ENCODE measurements at places on chromosomes 3 and 15.

- no peak for DNase-seq
Observed at GRCh38 chr3:149586871-149587270, 71.0 kb downstream of the WWTR1 start.

- DNase-seq: no peak
Observed at GRCh38 chr15:93340406-93340805, 251.4 kb upstream of the RGMA start.

GRCh38 chr3:62999158-62999557 lies 123.9 kb upstream of the CADPS start:
- no peak for DNase-seq

DNA sequence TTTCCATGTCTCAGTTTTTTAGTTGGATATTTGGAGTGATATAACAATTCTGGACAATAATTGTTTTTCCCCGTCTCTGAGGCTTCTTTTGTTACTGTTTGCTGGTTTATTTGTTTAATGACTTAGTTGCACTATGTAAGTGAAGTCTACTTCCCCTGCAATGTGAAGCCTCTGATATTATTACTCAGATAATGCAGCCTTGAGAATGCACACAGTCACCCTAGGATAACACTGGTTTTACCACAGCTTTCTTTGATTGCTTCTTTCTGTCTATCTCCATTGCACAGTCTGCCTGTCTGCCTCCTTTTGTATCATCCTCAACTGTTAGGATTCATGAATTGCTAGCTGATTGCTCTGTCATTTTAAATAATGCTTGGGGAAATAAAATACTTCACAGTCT lies 208.7 kb upstream of the ROBO1 start:
- DNase-seq: no peak

DNA sequence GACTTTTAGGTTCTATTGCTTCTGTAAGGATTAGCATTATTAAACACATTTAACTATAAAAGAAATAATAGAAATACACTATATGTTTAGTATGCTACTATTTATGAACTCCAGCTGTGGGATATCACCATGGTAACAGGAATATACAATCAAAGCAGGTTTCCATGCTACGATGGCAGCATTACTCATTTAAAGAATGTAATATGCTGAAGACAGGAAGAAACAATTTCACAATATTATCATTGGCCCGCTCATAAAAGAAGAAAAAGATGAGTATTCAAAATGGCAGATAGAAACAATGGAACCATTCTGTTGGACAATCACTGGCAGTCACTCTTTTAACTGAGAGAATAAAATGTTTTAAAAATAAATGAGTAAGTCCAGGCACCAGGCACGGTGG lies 153.4 kb downstream of the CBLB start:
- DNase-seq: no peak

DNA sequence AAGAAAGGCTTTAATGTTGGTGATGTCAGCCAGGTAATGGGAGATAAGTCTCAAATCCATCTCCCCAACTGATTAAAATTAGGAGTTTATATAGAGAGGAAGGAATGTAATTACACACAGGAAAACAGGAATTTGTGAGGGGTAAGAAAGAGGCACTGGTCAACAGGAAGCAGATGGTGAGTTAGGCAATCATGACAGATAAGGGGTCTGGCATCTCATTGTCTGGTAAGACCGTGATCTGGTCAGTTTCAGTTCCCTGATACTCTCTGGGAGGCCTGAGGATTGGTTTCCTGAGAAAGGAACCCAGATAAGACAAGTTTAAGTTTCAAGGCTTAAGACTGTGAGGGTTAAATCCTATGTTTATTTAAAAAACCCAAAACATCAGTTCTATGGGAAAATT lies 414.7 kb upstream of the ARRDC4 start:
- no peak for DNase-seq

DNA sequence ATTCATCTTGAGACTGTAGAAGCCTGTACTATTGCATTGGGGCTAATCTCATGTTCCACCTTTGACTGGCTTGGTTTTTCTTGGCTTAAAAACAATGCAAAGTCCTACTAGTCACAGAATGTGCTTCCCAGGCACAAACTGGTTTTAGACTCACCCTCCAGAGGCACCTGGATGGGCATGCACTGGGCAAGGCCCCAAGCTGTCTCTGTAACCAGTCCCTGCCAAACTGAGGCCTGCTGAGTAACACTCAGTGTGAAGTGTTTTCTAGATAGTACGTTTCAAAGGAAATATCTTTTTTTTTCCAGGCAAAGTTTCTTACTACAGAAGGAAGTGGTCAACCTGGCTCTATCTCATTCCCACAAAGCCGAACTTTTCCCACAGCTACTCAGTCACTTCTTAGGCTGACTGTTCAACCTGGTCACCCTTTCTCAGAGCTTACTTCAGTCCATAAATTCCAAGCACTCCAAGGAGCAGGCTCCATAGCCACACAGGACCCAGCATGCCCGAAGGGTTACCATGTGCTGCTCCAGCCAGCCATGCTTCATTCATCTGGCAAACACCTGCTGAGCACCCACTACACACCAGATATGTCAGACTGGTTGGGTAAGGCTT lies 57.4 kb downstream of the NPTN start:
- DNase-seq: no peak

DNA sequence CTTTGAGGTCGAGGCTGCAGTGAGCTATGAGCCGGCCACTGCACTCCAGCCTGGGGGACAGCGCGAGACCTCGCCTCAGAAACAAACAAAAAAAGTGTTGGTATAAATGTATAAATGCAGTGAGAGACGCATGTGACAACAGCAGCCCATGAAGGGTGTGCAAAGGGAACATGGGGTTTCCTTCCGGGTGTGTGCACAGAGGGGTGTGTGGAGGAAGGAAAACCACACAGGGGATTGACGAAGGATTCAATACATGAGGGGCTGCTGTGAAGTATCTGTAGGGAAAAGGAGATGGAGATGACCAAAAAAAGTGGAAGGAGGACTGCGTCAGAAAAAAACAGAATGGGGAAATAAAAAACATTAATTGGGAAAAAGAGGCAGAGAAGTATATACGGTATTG lies 1.1 kb downstream of the MTFMT start:
- DNase-seq: no peak

DNA sequence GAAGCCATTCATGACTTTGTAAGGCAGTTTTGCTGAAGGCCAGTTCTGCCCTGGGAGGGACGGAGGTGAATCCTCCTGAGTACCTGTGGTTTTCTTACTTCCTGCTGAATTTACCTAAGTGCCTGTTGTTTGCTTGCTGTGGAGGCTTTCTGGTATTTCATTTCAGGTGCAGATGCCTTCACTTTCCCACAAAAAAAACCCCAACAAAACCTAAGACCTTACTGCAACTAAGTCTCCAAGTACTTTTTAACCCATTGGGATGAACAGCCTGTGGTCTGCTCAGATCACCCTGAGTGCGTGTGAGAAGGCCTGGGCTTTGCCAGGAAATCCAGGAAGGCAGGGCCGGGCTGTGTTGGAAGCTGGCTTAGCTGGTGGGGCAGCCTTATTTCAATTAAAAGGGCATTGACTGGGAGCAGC lies 65.3 kb downstream of the IGF1R start:
- no peak for DNase-seq

- DNase-seq: no peak
Observed at GRCh38 chr15:78790027-78790426, 21.2 kb downstream of the ADAMTS7 start.

DNA sequence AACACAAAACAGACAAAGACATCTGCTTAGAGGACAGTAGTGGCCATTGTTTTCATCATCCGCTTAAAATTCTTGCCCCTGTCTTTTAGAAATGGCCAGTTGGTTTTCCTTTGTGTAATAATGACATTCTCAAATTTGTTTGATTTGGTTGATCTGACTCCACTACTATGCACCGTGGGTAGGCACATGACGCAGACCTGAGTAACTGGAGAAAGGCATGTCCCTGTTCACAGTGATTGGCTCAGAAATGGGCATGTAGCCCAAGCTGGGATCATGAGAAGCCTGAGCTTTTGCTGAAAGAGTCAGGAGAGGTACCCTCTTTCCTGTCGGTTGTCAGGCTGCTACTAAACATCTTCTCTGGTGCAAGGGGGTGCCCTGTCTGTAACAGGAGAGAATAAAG lies 36.6 kb upstream of the MAGI1 start:
- no peak for DNase-seq

- DNase-seq: no peak
Observed at GRCh38 chr3:108603691-108604090, 14.2 kb downstream of the DZIP3 start.

DNA sequence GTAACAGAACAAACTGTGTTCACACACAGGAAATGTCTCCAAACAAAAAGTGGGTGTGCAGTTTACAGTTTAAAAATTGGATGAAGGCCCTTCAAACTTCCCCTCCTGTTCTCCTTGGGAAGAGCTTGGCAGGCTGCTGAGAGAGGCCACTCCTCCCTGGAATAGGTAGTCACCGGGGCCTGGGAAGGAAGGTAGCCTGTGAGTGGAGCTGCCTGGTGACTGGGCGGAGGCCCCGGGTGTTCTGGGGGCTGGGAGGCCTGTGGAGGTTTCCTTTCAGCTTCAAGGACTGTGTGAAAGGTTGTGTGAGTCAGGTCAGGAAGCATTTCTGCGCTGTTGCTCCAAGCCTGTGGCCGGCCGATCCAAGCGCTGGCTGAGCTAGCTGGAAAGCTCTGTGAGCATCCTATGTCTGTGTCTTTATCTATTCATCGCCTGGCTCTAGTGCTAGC lies 14.1 kb downstream of the SLCO3A1 start:
- no peak for DNase-seq

GRCh38 chr15:87567406-87568030 lies 689.0 kb downstream of the NTRK3 start:
- DNase-seq: no peak
